ENCODE measurements at places on chromosomes 6 and 20.

- no peaks in the 10 kb centered on the region for H3K36me3 ChIP-seq
- no peak for DNase-seq
- no peaks in the 10 kb centered on the region for H3K27me3 ChIP-seq
- no peaks in the 10 kb centered on the region for H3K4me1 ChIP-seq
Observed at GRCh38 chr20:9723501-9724202, 115.2 kb downstream of the PAK5 start.

- peak; percentile 80 for DNase-seq
- no peak overlapping the region for H3K4me3 ChIP-seq
- peaks cover 42% of the 10 kb centered on the region for H3K4me1 ChIP-seq
- H3K27me3 ChIP-seq, result no peaks in the 10 kb centered on the region
- no peaks in the 10 kb centered on the region for H3K36me3 ChIP-seq
Observed at GRCh38 chr20:44572551-44573500, 9.6 kb upstream of the PKIG start.

DNA sequence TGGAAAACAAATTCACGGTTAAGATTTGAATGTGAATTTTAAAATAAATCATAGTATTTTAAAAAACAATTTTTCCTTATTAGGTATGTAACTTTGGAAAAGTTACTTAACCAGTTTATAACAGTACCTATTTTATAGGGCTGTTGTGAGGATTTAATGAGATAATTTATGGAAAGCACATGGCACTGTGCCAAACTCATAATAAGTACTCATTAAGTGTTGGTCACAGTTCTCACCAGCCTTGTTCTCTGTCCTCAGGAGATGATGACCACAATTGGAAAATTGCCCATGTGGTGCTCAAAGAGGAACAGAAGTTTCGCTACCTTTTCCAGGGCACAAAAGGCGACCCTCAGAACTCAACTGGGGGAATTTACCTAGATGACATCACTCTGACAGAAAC lies 39.6 kb downstream of the MEP1A start:
- H3K4me3 ChIP-seq, result no peak overlapping the region
- H3K4me1 ChIP-seq, result no peaks in the 10 kb centered on the region
- no peak for DNase-seq
- no peaks in the 10 kb centered on the region for H3K36me3 ChIP-seq
- H3K27me3 ChIP-seq, result no peaks in the 10 kb centered on the region

GRCh38 chr6:38169977-38170526 lies 350.5 kb downstream of the ZFAND3 start:
- peaks cover 7% of the 10 kb centered on the region for H3K4me1 ChIP-seq
- no peak overlapping the region for H3K27ac ChIP-seq
- no peaks in the 10 kb centered on the region for H3K27me3 ChIP-seq
- H3K36me3 ChIP-seq, result no peaks in the 10 kb centered on the region

- DNase-seq, result no peak
- H3K4me3 ChIP-seq, result no peak overlapping the region
- H3K27ac ChIP-seq, result no peak overlapping the region
- H3K4me1 ChIP-seq, result peaks cover 5% of the 10 kb centered on the region
Observed at GRCh38 chr6:90194371-90194841, 102.2 kb downstream of the BACH2 start.
